ENCODE measurements at places on chromosomes 4 and X.

DNA sequence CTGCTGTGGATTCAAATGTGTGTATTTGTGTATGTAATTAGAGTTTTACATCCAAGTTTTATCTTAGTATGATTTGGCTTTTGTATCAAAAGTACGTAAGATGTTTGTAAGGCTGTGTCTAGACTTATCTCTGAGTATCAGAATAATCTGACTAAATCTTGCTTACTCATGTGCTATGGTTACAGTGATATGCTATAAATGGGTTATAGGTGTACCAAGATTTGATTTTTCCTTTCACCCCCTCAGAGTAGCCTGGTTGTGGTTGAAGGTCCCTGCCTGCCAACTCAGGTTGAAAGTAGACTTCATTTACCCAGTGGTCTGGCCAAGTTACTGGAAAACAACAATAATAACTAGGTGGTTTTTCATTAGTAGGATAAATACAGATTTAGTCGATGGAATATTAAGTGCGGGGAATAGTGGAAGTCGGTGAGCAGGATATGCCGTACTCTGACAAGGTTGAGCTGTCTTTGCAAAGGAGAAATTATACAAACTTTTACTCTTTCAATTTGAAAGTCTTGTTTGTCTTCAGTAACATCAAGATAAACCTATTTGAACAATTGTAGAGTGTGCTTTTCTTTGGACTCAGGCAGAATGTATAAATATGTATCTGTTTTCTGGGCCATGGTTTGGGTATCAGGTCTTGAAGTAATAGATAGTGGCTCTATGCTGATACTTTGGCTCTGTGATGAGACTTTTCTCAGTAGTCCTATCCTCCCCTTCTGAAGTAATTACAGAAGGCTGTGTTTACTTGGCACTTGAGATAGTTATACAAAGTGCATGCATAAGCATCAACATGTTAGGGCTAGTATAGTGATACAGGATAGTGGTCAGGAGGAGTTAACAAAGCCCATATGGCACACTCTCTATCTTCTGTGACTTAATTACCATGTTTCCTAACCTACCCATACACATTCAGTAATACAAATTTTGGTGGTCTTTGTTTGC lies 23.7 kb downstream of the BMP2K start:
- no peak for DNase-seq

DNA sequence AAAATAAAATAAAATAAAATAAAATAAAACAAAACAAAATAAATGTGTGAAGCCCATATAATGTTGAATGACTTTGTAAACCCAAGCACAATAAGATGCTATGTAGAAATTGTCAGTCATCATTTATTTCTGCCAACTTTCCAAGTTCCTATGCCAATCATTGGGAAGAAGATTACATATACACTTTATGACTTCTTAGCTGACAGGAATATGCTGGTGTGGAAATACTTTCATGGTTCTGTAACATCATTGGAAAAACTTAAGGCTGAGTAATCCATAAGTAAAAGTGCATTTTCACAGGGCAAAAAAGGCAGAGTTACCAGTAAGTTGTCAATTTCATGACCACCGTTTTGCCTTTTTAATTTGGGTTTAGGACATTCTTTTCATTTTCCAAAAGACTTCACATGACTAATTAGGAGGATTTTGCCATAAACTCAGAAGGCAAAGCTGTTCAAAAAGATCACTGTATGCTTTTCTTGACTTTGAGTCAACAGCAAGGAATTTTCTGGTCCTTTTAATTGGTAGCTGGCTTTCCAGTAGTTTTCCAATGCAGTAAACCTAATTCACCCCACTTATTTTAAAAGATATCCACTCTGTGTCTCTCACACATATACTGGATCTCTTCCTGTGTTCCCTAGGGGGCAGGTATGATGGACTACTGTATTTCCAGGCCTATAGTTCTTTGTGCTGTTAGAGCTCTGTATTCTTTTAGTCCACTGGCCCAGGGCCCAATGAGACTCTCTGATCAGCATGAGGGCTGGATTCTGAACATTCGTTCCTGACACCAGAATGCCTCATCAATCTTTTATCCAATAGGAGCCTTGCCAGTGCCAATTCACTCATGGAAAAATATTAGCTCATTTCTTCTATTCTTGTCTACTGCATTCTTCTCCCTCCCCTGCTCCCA lies 26.2 kb upstream of the SCRG1 start:
- peak; percentile 93 for DNase-seq

- peak; percentile 73 for DNase-seq
Measured at GRCh38 chrX:3521396-3521795, 174.9 kb upstream of the MXRA5 start.

- peak; percentile 99 for DNase-seq
Measured at GRCh38 chr4:54525602-54526001, 132.2 kb upstream of the KIT start.

DNA sequence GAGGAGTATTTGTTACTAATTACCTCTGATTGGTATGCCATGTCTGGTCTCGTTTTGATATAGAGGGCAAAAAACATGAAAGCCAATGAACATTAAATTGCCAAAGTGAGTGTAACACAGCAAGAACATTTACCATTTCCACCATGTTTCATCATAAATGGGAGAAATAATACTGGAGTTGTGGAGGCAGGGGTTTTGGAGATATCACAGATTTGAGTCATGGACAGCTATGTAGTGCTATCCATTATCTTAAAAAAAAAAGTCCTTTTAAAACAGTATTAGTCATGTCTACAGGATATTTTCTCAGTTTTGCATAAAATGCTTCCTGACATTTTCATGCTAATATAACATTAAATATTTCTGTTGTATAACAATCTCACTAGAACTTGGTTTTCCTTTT lies 301.2 kb downstream of the IL1RAPL1 start:
- peak; percentile 3 for DNase-seq

GRCh38 chrX:9340598-9341290 lies 124.1 kb upstream of the TBL1X start:
- DNase-seq, result peak; percentile 80

- DNase-seq, result peak; percentile 52
Measured at GRCh38 chr4:122673252-122673651, 52.4 kb upstream of the IL21 start.

DNA sequence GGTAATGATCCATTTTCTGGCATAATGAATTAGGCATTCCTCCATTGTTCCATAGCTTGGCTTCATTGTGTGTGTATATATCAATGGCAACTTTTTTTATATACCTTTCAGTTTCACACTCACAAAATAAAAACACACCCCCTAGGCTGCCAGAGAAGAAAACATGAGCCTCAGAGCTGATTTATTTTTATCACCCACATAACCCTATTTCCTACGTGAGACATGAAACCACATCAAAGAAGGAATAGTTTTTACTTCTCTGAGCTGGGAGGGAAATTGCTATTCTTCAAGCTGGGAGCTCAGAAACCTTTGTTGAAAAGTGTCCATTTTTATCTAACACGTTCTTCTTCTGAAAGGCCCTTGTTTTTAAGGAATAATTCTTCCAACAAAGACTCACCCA lies 126.7 kb upstream of the RAI2 start:
- DNase-seq, result no peak

GRCh38 chr4:101357751-101358150 lies 10.4 kb upstream of the PPP3CA start:
- peak; percentile 82 for DNase-seq

DNA sequence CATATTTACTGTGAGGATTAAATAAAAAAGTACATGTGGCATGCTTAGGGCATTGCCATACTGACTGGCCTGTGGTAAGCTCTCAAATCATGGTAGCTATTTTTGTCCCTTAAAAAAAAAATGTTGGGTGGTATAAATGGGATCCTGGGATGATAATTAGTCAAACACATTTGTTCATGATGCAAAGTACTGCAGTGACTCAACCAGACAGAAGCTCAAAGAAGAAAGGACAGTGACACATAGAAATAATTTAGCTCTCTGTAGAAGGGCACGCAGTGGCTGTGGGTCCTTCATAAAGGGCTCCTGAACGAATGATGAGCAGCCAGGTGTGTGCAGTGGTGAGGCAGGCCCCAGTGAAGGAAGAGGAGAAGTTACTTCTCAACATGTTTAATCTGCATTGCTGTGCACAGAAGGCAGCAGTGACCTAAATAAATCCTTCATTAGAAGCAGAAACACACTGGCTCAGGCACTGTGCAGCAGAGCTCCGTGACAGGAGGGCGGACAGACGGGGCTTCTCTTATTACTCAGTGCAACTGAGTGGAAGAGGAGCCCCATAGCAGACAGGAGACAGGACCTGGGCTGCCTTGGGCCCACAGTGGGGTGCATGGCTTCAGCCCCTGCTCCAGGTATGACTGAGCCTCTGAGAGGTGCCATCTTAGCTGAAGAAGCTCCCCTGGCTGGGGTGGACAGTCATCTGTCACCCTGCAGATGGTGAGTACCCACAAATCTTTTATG lies 20.3 kb downstream of the HS3ST1 start:
- DNase-seq, result no peak
